ENCODE measurements at places on chromosomes 2 and 18.

DNA sequence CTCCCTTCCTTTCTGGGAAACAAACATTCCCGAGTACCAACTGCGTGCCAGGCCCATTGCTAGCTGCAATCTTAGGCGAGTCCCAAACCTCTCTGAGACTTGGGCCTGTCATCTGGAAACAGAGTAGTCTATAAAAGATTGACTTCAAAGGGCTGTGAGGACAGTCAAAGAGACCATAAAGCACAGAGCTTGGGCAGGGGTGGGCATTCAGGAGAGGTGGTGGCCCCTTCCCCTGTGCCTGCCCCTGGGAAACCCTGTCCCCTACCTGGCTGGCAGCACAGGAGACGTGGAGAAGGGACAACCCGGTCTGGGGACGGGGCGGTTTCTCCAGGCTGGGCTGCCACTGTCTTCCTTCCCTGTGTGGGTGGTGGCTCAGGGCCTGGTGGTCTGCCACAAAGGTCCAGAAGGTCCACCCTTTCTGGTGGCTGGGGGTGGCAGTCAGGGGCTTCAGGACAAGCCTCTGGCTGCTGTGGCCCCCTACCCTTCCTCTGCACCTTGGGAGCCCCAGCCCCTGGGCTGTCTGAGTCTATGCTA is 33.9 kb upstream of the FOSL2 start:
- no peak for DNase-seq

DNA sequence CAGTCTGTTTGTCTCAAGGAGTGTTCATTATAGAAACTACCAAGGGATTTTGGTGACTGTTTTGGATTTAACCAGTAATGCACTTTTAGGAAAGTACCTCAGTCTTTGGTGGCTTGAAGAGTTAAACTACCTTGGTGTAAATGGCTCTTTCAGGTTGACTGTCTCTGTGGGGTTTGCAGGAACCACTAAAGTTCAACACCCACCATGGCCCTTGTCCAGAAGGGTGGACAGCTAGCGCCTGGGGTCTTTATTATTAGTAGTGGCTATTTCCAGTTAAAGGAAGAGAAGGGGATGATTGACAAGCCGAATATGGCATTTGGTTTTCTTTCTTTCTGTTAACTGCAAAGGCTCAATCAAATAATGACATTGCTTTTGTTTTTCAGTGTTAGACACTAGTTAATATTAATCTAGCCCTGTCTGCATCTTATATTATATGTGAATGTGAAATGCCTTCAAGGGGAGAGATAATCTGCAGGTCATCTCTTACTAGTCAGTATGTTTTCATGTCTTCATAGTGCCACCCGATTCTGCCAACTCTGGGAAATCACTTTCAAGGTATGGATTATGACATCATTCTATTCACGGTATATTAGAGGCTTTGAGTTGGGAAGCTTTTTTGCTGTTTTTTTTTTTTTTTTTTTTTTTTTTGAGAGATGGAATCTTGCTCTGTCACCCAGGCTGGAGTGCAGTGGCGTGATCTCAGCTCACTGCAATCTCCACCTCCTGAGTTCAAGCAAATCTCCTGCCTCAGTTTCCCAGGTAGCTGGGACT is 56.4 kb downstream of the MAP4K4 start:
- DNase-seq, result no peak

- no peak for DNase-seq
Observed at GRCh38 chr2:38218591-38218991, 142.6 kb upstream of the CYP1B1 start.

DNA sequence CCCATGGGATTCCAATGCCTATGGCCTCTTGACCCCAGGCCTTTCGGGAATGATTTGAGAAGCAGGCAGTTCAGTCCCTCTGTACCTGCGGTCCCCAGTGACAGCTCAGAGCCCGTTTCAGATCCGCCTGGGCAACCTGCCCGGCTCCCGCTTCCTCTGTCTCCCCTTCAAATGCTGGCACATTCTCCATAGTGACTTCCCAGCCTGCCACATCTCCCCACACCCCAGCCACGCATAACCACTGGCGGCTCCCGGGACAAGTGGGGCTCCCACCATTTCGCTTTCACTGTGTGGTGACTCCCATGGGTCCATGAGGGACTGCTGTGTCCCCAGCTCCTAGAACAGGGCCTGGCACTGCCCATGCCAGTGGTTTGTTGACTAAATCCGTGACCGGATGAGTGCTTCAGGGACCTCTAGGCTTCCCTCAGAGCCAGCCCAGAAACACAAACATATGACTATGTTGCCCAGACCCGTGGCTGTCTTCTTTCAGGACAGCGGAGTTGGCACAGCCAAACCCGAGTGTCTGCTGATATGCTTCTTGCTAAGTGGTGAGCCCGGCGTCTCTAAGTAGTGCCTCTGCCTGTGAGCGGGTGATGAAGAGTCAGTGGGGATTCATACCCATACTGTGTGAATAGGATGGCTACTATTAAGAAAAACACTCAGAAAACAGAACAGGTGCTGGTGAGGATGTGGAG is 91.2 kb downstream of the GLI2 start:
- no peak for DNase-seq

DNA sequence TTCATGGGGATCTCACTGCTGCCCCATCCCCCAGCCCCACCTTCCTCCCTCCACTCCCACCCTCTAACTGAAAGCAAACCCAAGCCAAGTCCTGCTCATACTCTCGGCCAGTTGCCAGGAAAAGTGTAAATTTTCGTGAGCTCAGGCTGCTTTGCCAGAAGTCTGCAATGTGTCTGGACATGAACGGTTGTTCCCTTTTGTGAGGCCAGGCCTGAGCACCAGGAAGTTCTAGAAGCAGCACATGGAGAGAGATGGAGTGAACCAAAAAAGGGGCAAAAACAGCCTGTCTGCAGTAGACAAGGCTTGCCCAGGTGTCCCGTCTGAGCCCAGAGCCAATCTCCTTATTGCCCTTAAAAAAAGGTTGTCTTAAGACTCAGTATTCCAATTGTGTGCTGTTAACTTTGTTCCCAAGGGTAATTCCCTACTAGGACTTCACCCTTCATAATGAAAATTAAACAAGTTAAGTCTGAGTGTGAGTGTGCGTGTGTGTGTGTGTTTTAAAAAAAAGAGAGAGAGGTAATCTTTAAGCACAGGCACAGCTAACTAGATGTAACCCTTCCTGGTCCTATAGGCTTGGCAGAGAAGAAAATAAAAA is 247.1 kb downstream of the BCL11A start:
- DNase-seq, result no peak

DNA sequence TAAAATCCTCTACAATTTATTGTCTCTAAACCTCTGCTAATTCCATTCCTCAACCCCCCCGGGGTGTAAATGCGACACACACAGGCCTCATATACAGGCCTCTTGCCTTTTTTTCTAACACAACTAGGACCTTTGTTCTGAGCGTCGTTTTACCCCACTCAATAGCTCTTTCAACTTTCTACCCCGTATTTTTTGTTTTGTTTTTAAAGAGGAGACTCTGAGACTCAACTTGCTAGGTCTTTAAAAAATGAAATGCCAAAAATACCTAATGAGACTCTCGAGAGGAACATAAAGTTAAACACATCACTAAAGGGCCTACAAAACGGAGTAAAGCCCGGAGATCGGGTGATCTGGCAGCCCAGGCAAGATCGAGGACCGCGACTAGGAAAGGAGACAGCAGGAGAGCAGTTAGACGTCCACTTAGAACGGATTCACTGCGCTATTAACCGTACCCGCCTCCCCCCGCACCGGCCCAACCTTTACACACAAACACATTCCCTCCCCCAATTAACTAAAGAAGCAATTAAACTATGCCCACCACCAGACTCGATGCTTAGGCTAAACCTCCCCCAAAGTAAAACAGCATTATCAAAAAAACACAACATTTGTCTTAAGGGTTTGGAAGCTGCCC is 1.7 kb downstream of the TRIP12 start:
- DNase-seq, result peak; percentile 62

GRCh38 chr2:8392098-8392866 is 289.6 kb upstream of the ID2 start:
- DNase-seq, result no peak

DNA sequence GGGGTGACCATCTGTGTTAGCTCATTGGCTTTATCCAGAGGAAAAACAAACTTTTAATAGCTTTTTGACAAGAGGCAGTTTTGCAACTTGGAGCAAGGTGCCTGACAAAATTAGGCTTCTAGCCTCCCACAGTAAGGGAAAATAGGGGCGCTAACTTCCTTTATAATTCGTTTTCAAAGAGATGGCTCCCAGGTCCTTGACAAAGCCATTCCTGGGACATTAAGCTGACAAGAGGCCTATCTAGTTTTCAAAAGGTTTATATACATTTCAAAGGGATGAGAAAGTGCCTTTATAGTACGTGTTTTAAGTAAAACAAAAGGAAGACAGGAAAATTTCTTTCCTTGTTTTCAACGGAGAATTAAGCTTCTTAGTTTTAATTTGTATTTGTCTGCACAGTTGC is 159.4 kb upstream of the GCFC2 start:
- no peak for DNase-seq

- DNase-seq, result no peak
Observed at GRCh38 chr2:171512683-171513195, 9.5 kb upstream of the CYBRD1 start.

DNA sequence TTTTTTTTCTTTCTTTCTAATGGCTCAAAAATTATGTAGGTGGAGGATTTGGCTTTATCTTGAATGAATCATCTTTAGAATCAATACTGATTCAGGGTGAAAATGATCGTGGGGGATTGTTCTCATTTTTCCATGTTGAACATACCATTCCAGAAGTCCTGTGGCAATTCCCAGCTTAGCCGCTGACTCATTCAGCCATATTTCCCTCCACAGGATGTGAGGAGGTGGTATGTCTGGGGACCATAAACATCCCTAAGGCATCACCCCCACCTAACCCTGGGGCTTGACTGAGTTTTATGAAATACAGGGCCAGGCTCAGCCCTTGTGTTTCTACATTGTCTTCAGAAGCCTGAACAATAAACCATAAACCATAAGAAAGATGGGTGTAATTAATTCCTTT is 92.7 kb upstream of the FN1 start:
- DNase-seq, result no peak

GRCh38 chr2:74619651-74620297 is 28.4 kb downstream of the M1AP start:
- no peak for DNase-seq

DNA sequence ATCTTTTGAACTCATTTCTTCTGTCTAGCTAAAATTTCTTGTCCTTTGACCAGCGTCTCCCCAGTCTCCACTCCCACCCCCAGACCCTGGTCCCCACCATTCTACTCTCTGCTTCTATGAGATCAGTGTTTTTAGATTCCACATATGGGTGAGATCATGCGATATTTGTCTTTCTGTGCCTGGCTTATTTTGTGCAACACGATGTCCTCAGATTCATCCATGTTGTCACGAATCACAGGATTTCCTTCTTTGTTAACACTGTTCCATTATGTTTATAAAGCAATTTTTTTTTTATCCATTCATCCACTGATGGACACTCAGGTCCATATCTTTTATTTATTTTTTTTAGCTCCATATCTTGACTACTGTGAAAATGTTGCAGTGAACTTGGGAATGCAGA is 16.0 kb upstream of the ACYP2 start:
- no peak for DNase-seq

GRCh38 chr2:70962885-70963878 is 15.2 kb upstream of the ANKRD53 start:
- no peak for DNase-seq

GRCh38 chr18:52090005-52090404 is 250.0 kb upstream of the DCC start:
- no peak for DNase-seq

DNA sequence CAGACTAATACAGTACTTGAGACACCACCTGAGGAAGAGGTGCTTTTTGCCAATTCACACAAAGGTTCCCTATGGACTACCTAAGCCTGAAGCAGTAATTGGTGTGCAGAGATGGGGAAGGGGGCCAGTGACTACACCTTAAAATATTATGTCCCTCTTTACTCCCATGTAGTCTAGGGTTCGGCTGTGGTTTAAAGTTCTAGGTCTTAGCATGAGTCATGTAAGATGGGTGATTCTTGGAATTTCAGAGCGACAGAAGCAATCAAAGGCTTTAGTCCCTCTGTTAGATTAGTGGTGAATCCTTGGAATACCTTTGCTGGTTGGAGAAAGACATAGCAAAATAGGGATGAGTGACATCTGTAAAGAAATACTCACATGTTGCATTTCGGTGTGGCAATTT is 14.3 kb upstream of the CCDC85A start:
- no peak for DNase-seq

- DNase-seq, result no peak
Observed at GRCh38 chr2:1782514-1782913, 38.2 kb upstream of the PXDN start.

DNA sequence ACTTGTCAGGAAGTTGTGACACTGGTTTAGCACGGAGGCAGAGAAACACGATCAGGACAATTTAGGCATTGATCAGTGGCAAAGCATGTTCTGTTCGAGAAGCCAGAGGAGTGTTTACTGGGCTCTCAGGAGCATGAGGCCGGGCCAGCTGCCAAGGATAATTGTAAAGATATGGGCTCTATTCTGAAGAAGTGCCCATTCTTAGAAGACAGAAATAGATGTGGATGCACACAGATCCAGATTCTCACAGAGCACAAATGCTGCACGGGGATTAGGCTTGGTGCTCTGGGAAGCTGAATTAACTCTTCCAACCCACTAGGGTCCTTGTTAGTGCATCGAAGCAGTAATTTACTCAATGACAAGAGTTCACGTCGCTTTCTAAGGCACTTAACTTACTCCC is 16.2 kb downstream of the AFF3 start:
- DNase-seq, result no peak

DNA sequence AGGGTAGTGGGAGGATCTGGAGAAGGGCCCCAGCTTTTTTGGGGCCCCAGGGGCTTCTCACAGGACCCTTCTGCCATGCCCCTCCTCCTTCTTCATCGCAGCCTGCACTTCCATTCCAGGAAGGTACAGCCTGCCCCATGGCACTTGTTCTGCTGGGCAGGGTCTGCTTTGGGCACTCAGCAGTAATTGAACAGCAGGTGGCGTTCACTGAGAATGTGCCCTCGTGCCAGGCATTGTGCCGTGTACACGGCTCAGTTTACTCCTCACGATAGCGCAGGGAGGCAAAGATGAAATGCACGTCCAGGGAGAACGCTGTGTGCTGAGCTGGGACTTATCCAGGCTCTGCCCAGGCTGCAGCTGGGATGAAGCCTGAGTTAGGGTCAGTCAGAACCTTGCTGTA is 54.8 kb upstream of the ASB18 start:
- no peak for DNase-seq

- no peak for DNase-seq
Observed at GRCh38 chr18:34159691-34160185, 65.0 kb downstream of the NOL4 start.

Data from CD8-positive, alpha-beta T cell (primary cell).